Posterior cingulate gyrus (tissue), 11 donors: ENCODE measurements at places on chromosomes 7 and 10.

DNA sequence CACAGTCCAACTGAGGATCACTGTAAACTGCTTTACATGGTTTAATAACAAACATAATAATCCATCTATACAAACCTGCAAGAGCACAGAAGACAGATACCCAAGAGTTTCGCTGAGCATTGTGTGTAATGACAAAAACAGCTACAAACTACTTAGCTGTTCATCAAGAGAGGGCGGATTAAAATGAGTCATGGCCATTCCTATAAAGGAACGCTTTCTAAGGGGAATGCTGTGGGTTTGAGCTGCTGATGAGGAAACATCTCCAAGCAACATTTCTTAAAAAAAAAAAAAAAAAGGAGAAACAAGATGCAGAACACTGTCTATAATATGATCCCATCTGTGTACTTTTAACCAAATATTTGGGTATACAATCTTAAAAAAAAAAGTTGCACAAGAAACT is 33.8 kb downstream of the VOPP1 start:
- no peak for DNase-seq

- no peak for DNase-seq
Measured at GRCh38 chr10:69359594-69359993, 57.1 kb downstream of the TACR2 start.

DNA sequence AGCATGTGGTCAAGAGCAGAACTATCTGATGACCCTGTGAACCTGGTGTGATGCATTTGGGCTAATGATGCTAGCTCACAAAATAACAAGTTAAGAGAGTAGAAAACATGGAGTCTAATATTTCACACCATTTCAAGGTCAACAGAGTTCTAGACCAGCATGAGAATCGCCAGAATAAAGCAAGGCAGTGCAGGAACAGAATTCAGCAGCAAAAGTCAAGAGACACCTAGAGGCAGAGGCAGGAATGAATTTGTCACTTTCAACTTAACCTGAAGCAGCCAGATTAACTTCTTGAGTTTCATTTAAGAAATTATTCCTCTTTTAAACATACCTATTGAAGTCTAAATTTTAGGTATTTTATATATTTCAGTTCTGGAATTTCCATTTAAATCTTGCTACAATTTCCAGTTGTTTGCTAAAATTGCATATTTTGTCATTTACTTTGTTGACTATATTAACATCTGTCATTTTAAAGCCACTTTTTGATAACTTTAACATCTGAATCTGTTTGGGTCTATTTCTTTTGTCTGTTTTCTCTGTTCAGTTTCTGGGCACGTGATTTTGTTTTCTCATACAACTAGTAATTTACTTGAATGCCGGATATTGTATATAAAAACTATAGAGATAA is 44.2 kb upstream of the PRSS58 start:
- no peak for DNase-seq

- peak; percentile 63 for DNase-seq
Measured at GRCh38 chr7:64876792-64877713, 26.0 kb upstream of the ZNF273 start.

DNA sequence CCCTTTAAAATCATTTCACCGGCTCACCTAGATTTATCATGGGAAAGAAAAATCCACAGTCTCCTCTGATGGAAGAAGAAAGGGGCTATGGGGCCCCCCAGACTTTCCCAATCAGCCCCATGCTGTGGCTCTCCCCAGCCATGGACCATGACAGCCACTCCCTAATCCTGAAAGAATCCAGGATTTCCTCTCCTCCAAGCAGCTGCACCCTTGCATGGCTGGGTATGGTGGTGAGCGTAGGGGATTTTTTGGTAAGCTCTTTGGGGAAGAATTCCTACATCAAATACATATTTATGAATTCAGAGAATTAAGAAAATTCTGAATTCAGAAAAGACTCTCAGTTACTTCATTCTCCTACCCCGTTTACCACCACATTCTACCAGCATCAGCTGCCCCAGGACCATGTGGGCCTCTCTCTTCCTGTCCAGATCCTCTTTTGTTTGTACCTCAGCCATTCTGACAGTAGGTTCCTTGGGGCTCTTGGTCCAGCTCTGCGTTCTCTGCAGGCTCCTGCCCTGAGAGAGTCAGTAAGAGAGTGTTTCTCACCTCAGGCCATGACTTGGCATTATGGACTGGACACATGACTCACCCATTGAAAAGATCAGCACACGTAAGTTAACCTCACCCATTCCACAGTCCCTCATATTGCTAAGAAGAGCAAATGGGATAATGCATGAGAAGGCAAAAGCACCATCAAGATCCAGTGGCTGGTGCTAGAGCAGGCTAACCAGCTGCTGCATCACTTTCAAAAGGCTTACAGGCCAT is 337.8 kb downstream of the ELMO1 start:
- DNase-seq, result no peak

DNA sequence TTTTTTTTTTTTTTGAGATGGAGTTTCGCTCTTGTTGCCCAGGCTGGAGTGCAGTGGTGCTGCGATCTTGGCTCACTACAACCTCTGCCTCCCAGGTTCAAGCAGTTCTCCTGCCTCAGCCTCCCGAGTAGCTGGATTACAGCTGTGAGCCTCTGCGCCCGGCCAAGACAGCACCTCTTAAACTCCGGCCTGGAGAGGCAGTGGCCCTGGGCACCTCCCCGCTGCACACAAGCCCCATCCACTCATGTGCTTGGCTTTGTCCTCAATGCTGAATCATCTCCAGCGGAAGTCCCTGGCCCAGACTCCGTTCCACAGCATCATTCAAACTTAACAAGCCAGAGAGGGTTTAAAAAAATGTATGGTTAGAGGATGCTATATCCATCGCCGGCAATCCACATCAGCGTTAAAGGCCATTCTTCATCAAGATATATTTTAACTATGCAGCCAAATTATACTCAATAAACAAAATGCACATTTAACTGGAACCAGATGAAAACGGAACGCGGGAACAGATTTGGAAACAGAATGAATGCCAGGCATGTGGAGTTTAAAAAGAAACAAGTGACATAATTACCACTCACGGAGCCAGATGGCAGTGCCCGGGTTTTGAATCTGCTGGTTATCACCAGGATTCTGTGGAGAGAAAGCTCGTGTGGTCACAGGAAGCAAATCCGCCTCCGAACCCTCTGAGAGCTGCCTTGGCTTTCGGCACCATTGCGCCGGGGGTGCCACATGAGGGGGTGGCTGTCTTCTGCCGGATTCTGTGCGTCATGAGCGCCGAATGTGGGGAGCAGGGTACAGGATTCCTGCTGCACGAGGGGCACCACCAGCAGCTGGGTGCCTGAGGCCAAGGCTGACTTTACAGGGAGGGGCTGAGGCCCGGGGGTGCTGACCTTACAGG is 45.6 kb upstream of the CFAP46 start:
- DNase-seq, result peak; percentile 96

GRCh38 chr10:98418665-98419468 is 3.9 kb upstream of the PYROXD2 start:
- no peak for DNase-seq

DNA sequence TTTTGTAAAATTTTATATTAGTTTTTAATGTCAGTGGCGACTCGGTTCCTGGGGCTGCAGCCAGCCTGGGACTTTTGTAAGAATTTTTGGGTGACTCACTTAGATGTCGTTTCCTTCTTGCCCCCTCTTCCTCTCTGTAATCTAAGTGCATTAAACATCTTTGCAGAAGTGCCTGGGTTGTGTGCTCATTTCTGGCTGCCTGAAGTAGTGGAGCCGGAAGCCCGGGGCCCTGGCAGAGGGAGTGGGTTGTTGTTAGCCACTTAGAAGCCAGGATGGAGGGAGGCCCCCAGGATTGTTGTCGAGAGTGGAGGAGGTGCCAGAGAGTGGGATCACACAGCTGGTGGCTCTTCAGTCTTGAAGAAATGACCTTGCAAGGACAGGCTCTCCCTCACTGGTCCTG is 11.0 kb upstream of the TRIM8 start:
- DNase-seq, result peak; percentile 5

- DNase-seq, result no peak
Measured at GRCh38 chr10:99532687-99533495, at the start of gene NKX2-3. Gene NKX2-3, plus strand, starts transcription at chr10:99532942. Its CDS starts 190 bp downstream, at chr10:99533132.

DNA sequence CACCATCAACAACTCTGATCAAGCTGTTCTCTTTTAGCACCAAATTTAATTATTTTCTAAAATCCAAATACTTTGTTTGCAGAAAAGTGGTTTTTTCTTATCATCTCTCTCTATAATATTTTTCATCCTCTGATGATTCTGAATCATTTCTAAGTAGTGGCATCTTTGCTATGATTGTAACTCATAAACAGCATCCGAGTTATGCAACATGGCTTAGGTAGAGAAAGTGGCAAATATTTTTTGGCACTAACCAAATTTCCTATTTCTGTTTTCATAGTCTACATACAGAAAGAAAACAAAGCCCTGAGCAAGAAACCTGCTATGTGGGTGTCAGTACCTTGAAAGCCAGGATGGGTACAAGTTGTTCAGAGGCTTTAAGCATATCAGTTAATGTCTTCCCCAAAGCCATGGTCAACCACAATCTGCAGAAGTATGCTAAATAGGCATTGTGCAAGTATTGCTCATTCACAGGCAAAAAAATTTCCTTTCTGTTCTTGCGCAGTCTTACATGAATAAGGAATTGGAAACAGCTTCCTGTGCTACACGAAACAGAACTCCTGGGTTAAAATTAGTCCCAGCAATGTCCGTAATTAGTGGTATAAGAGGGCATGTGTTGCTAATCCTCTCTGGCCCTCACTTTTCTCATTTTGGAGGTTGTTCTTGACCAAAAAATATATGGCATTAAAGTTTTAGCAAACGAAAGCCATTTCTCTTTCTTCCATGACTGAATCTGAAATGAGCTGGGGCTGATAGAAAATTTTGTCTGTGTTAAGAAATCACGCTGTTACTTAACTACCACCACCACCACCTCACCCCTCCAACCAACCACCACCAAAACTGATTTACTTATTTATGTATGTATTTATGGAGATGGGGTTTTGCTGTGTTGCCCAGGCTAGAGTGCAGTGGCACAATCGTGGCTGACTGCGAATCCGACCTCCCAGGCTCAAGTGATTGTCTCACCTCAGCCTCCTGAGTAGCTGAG is 325.6 kb upstream of the MAGI2 start:
- no peak for DNase-seq

GRCh38 chr10:88012641-88013040 is 149.2 kb downstream of the PTEN start:
- no peak for DNase-seq

DNA sequence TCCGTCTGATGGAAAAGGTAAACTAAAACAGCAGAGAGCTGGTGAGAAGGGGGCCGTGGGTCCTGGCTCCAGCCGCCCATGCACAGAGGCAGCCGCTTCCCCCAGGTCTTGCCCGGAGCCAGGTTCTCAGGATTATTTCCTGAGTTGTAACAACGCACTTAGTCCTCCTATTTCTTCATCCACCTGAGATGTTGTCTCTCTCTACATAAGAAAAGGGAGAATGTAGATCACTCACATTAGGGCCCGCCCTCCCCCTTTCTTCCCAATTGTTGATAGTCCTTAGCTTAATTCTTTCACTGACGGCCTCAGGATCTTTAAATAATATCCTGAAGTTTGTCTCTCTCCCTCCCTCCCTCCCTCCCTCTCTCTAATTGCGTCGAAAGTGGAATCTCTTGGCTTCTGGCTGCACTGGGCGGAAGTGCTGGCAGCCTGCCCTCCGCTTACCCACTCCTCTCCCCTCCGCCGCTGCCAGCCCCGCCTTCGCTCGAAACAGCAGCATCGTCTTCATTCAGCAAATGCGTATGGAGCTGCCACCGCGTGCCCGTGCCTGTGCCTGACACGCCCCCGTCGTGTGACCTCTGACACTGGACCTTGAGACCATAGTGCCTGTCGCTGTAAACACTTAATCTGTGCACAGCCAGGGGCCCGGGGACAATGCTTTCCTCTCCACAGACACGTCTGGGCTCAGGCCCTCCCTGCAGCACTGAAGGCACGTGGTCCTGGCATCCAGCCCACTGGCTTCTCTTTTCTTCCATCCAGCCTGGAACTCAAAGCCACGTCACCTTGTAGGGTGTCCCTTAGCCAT is 174.5 kb upstream of the PPP2R2D start:
- peak; percentile 58 for DNase-seq

- DNase-seq, result no peak
Measured at GRCh38 chr10:6978187-6978627, 398.1 kb upstream of the PRKCQ start.

- no peak for DNase-seq
Measured at GRCh38 chr7:49264530-49264929, 340.2 kb downstream of the CDC14C start.

GRCh38 chr10:44757551-44758205 is 153.5 kb upstream of the TMEM72 start:
- no peak for DNase-seq

DNA sequence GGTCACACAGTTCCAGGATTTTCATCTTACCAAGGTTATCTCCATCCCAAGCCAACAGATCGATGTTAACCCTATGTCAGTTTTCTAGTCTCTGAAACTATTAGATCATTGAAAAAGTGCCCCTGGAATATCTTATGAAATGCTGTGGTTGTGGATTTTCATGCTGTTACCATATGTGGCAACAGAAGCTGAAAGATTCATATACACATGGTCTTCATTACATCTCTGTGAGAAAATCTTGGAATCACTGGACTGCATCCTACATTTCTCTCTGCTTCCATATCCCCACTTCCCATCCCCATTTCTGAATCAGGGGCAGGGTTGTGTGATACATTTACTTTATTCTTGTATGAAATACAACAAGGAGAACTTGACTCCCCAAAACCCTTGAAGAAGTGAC is 146.1 kb downstream of the SLC16A9 start:
- DNase-seq, result no peak

GRCh38 chr7:121005996-121006584 is 17.6 kb downstream of the CPED1 start:
- no peak for DNase-seq

DNA sequence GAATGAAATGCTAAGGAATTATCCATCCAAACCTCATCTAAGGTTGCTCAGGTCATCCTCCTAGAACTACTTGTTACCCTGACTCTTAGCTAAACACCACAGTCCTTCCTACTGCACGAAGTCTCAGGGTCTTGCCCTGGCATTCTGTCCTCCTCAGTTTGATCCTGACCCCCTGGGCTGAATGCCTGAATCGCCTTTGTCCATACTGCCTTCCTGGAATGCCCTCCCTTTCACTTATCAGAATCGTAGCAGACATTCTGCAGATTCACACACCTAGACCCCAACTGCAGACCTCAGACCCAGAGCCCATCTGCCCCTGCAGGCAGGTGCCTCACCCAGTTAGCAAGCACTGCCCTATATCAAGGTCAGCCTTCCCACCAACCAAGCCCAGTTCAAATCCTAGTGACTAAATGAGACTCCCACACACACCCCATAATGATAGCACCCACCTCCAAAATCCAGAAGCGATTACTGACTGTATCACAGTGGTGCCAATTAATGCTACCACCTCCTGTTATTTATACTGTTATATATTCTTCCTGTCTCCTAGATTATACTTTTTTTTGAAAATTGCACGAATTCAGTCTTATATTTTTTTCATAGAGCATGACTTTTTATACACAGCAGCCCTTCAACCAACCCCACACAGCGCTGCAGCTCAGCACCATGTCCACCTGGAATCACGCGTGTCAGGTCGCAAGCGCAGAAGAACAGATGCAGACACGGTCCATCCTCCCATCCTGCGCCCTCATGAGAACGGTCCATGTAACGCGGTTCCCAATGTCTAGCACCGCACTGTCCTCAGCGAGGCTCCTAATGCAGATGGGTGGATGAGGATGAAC is 3.7 kb downstream of the PARD3 start:
- no peak for DNase-seq

- DNase-seq, result no peak
Measured at GRCh38 chr10:33897291-33897752, 562.9 kb upstream of the NRP1 start.

GRCh38 chr10:72574636-72575035 is 51.2 kb downstream of the MICU1 start:
- no peak for DNase-seq

GRCh38 chr7:117762055-117762454 is 111.2 kb downstream of the CTTNBP2 start:
- no peak for DNase-seq
